ENCODE measurements at places on chromosomes 4 and X.

GRCh38 chrX:17174671-17175070 is 200.3 kb upstream of the NHS start:
- DNase-seq: no peak

DNA sequence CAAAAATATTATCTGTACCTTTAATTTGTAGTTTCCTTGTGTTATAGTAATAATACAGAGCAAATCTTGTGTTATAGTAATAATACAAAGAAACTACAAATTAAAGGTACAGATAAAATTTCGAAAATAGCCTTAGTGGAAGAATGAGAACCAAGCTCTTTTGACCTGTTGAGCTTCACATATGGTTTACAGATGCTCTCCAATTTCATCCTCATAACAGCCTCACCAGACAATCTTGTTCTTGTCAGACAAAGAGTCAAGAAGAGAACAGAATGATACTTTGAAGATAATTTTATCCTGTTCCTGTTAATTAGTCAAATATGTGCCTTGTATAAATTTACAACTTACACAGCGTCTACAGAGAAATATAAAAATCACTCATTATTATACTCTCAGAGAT is 12.8 kb downstream of the ATXN3L start:
- DNase-seq: no peak

DNA sequence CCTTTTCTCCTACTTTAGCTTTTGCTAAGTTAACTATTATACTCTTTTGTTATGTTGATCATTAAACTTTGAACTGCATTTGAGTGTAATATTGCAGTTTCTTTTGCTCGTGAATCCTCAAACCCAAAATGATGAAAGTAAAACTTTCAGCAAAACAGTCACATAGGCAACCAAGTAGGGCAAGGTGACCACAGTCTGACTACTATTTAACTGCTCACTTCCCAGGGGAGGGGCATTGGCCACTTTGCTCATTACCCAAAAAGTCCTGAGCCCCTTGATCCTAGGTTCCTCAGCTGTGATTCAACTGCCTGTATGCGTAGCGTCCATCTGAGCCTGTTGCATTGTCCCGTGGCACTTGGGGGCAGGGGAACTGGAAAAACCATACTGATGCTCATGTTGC is 17.0 kb downstream of the RBMX2 start:
- no peak for DNase-seq

DNA sequence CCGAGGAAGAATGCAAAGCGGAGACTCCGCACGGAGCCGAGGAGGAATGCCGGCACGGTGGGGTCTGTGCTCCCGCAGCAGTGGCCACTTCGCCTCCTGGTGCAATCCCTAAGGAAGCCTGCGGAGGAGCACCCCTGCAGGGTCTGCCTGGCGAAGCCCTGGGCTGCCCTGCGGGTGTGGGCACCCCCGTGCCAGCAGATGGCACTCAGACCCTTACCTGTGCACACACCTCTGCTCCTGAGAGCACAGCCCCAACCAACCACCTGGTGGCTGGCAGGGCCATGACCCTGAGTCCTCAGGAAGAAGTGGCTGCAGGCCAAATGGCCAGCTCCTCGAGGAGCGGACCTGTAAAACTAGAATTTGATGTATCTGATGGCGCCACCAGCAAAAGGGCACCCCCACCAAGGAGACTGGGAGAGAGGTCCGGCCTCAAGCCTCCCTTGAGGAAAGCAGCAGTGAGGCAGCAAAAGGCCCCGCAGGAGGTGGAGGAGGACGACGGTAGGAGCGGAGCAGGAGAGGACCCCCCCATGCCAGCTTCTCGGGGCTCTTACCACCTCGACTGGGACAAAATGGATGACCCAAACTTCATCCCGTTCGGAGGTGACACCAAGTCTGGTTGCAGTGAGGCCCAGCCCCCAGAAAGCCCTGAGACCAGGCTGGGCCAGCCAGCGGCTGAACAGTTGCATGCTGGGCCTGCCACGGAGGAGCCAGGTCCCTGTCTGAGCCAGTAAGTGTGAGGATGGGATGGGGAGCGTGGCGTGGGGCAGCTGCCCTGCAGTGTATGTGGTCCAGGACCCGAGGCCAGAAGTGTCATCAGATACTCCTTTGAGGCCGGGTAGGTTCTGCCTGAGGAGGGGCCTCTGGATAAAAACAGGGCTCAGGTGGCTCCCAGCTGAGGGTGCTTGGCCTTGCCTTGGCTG is 7.0 kb downstream of the TACC3 start:
- no peak for DNase-seq

GRCh38 chrX:105870445-105870844 is 48.1 kb downstream of the NRK start:
- DNase-seq: no peak
